Esophagus squamous epithelium (tissue), 5 donors: ENCODE measurements at places on chromosomes 5 and 9.

GRCh38 chr9:34549407-34549732 is 26.6 kb upstream of the ENHO start:
- no peak for DNase-seq

DNA sequence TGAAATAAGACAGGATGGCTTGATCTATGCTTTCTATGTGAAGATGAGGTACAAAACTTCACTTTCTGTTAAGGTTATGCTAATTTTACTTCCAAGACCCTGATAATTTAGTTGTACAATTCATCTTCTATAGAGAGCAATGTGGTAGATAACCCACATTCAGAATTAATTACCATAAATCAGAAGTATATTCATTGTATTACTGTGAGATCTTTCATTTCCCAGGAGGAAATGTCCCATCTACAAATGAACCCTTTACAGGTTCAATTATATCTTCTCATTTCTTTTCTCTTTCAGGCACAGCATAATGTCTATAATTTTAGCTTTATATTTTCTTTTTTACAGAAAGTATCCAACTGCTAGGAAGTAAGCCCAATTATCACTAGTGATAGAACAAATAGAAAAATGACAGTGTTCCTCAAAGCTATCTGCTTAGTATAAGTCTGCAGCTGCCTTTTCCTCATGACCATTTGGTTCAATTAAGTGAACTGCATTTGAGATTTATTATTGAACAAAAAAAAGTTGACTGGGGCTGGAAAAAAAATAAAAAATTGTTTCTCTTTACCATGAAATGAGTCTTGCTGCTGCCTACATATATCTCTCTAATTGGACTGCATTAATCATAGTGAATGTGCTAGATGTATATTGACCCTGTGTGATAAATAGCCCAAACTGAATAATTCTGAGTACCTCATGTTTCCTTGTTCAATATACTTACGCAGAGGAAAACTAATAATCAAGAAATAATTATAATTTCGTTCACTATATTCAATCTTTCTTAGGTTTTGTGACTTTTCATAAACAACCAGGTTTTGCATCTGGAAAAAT is 1329.4 kb downstream of the PTPRD start:
- no peak for DNase-seq

- no peak for DNase-seq
These were observed 48.7 kb upstream of the CEMIP2 start for GRCh38 chr9:71816916-71817451.

DNA sequence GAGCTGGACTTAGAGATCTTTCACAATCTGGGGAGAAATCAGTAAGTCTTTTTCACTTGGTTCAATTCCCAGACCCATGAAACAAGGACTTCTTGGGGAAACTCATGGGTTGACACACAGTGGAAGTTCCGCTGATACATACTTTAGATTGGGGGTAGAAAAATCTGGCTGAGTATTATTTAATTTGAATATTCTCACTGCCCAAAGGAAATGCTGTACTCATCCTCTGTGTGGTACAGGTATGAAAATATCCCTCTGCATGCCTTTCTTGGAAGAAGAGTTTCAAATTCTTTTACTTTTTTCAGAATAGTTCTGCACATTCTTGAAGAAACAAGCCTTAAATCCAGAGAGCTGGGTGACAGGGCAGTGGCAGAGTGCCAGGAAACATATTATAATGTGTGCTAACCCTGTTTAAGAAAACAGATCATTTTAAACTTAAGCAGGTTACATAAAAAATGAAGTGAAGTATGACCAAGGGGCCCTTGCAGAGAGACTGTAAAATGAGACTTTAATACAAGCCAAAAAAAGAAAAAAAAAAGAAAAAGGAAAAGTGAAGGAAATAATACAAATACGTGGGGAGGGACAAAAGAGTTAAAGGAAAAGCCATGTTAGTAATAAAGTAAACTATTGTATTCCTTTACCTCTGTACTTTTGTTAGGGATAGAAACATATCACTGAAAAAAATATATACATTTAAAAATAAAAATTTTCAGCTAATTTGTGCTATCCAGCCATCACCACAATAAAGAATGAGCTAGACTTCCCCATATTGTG is 173.4 kb upstream of the NR3C1 start:
- no peak for DNase-seq

- no peak for DNase-seq
These were observed 43.5 kb downstream of the SH3PXD2B start for GRCh38 chr5:172410662-172411483.

GRCh38 chr5:149939546-149939945 is 5.0 kb downstream of the PDE6A start:
- no peak for DNase-seq

DNA sequence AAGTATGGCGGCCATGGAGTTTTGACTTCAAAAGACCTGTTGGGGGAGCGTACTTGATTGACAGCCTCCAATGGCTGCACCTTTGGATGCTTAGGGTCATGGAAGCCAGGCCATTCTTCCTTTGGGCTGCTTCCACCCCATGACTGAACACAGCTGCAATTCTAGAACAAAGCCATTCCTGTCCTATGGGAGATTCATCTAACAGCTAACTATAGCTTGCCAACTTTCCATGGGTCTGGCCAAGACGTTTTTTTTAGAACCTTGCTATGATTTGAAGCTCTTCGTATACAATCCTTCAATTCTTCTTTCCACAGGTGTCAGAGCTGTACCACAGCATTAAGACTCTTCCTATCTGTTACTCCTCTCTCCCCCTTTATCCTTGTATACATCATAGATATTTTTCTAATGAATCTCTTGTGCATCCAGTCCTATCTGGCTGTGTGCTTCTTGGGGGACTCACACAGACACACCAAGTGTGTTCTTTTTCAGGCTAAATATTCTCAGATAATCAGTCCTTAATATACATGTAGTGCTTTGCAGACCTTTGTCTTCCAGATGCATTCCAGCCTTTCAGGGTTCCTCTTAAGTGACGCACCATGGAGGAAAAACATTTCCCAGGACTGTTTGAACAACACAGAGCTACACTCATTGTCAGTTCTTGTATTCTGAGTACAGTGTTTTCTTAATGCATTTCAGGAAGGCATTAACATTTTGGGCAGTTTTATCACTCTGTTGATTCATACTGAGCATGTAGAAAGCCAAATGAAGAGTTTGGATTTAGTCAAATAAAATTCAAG is 198.9 kb downstream of the TAF11L14 start:
- no peak for DNase-seq

GRCh38 chr5:124819201-124819600 is 72.8 kb upstream of the ZNF608 start:
- DNase-seq: no peak

DNA sequence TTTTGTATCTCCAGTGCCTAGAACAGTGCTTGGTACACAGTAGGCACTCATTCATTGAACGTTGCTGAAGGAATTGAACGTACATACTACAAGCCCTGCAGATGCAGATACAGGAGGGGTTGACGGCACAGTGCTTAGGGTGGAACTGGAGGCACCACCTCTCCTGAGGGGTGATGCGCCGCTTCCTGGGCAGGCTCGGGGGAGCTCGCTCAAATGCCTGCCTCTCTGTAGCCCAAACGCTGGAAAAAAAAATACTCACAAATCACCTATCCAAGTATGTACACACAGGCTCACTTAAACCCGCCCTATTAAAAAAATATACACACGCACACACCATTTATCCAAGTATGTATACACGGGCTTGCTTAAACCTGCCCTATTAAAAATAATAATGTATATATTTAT is 536 bp upstream of the COMMD10 start:
- DNase-seq: no peak

GRCh38 chr5:116506488-116506887 is 68.1 kb downstream of the SEMA6A start:
- no peak for DNase-seq

DNA sequence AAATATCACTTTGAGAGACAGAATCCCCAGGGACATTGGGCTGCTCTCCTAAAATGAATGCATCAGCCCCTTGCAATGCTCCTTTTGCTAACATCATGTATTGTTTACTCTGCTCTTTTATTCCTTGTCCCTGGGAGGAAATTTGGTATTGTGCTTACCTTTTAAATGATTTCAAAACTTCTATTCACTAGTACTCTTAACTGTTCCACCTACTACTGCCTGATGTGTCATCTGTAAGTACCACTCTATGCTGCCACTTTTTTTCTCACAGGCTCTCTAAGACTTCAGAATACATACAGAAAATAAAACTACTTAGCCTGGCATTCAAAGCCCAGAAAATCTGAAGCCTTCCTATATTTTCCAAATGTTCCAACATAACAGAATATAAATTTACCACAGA is 667.2 kb downstream of the BRINP1 start:
- DNase-seq: no peak

- no peak for DNase-seq
These were observed 1.4 kb downstream of the RPS6 start for GRCh38 chr9:19378647-19379046.

DNA sequence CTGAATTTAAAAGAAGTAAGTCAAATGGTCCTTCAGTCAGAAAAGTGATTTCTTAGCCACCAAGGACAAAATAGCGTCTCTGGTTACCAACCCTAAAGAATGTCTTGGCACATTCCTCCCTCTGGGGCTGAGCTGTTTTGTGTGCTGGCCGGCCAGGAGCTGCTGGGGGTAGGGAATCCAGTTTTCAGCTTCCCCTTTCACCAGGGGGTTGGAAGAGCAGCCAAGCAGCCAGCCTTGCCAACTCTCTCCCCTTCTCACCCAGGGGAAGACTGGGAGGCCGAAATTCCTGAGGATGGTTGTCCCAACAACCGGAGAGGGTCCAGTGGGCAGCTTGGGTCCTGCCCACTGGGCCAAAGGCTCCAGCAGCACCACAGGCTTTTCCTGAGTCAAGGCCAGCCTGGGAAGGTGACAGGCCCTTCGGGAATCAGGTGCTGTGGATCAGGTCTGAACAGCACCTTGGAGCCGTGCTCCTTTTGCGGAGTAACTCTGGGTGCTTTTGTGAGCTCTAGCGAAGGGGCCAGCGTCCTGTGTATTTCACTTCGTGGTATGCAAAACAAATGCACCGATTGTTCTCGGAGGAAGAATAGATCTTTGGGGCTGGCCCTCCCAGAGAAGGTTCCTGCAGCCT is 4.2 kb downstream of the WWC1 start:
- DNase-seq: no peak

DNA sequence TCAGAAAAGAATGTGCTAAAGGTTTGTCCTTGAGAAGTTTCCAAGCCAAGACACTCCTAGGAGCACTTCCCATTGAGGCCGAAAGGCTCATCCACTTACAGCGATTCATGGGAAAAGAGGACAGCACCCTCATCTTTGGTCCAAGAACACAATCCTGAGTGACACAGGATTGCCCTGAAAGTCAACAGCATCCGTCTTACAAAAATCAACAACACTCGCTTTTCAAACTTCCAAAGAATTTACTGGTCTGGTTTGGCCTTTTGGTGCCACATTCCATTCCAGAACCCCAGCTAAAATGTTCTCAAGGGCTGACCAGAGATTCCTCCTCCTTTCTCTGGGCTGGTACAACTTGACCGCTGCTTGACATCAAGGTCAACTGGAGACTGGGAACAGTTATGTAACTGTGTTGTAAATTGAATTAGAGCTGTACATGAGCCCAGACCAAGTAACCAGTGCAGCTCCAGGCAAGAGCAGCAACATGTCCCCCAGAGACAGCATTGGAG is 415.8 kb upstream of the PIK3R1 start:
- DNase-seq: no peak
